ENCODE measurements at places on chromosomes 4 and X.

DNA sequence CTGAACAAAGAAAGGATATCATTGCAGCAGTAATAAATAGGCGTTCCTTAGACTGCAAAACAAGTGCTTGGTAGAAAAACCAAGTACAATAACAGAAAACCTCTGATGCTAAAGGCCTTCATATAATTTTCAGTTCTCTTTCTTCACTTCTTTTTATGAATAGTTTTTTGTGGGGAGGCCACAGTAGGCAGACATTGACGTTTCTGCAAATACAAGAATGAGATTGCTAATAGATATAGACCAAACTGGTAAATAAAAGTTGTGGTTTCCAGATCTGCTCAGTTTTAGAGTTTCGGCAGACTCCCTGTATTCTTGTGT, 57.0 kb upstream of the RAP1GDS1 start:
- H3K4me3 ChIP-seq = no peak overlapping the region
- H3K4me1 ChIP-seq = no peaks in the 10 kb centered on the region
- no peak overlapping the region for H3K27ac ChIP-seq
- no peak for DNase-seq

GRCh38 chr4:88803600-88804096, 106.0 kb upstream of the NAP1L5 start:
- DNase-seq = peak; percentile 55
- no peak overlapping the region for H3K4me3 ChIP-seq
- H3K4me1 ChIP-seq = peaks cover 76% of the 10 kb centered on the region
- H3K27me3 ChIP-seq = no peaks in the 10 kb centered on the region
- peak overlapping the region; percentile 31 for H3K27ac ChIP-seq
- no peaks in the 10 kb centered on the region for H3K36me3 ChIP-seq

GRCh38 chr4:134708026-134708425, 506.4 kb upstream of the PABPC4L start:
- H3K36me3 ChIP-seq = no peaks in the 10 kb centered on the region
- H3K27ac ChIP-seq = no peak overlapping the region
- DNase-seq = no peak
- H3K27me3 ChIP-seq = no peaks in the 10 kb centered on the region

DNA sequence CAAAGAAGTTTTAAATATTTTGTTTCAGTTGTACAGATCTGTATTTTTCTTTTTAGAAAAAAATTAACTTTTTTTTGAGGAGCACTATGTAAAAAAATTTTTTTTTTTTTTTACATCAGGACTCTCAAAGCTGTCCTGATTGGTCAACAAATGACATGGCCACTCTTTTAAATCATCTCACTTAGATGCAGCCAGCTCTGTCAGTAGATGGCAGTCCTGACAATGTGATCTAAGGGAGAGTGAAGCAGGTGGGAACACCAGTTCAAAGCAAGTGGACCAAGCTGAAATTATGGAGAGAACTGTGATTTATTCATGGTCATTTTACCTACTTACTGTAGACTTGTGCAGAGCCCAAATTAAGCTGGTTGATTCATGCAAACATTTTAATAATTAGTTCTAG, 174.7 kb upstream of the GPRIN3 start:
- H3K36me3 ChIP-seq = no peaks in the 10 kb centered on the region
- no peak for DNase-seq
- no peaks in the 10 kb centered on the region for H3K27me3 ChIP-seq
- H3K4me1 ChIP-seq = no peaks in the 10 kb centered on the region
- H3K27ac ChIP-seq = no peak overlapping the region
- H3K4me3 ChIP-seq = no peak overlapping the region

DNA sequence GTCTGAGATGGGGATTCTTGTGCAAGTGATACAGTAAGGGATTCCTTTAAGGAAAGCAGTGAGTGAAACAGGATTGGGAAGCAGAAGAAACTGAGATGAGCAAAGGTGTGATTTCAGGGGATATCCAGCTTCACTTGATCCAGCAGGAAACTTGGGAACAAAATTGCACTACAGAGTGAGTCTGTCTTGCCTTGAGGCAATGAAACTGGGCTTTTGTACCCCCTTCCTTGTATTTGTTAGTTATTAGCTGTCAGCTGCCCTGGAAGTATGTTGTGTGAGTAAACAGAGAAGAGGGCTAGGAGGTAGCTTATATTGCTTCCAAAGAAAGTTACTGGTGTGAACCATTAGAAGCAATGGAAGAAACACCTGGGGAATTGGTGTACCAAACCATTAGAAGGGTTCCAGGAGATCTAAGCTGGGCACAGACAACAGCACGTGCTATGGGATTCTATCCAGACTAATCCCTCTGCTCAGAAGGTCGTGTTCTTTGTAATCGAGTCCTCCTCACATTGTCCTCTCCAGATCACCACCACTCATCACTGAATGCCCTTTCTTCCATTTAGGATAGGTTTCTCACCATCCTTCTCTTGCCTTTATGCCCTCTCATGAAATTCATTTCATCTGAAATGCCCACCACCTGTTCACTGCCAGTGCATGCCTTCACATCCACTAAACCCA, 76.0 kb downstream of the PDLIM5 start:
- no peaks in the 10 kb centered on the region for H3K27me3 ChIP-seq
- H3K36me3 ChIP-seq = no peaks in the 10 kb centered on the region
- H3K27ac ChIP-seq = no peak overlapping the region
- peaks cover 34% of the 10 kb centered on the region for H3K4me1 ChIP-seq
- H3K4me3 ChIP-seq = no peak overlapping the region
- no peak for DNase-seq

Measured in body of pancreas (tissue), 4 donors.